ENCODE measurements at places on chromosomes 7 and 10. TPM values are rescaled to one million over a fixed set of nuclear protein-coding genes. Genes with fewer than 3 reads are reported as not detected.

Gene SMO
- 61.5 TPM for total RNA-seq

GRCh38 chr7:130929896-130930659 lies 196.1 kb upstream of the KLF14 start:
- no peak overlapping the region for H3K27ac ChIP-seq
- no peak for DNase-seq
- H3K4me1 ChIP-seq = 0 out of 2 replicates have a peak, but pooled peaks cover 4% of the 10 kb centered on the region
- no peaks in the 10 kb centered on the region for H3K27me3 ChIP-seq

GRCh38 chr7:94223375-94224084 lies 171.2 kb upstream of the COL1A2 start:
- peak overlapping the region; percentile 9 for H3K4me3 ChIP-seq
- H3K27ac ChIP-seq = 0 out of 2 replicates have a peak overlapping the region, but pooled peaks have one; percentile 15
- H3K4me1 ChIP-seq = peaks cover 17% of the 10 kb centered on the region
- no peaks in the 10 kb centered on the region for H3K36me3 ChIP-seq
- H3K27me3 ChIP-seq = no peaks in the 10 kb centered on the region

GRCh38 chr7:31494421-31494820 lies 19.5 kb upstream of the ITPRID1 start:
- H3K4me3 ChIP-seq = no peak overlapping the region
- no peaks in the 10 kb centered on the region for H3K27me3 ChIP-seq
- H3K36me3 ChIP-seq = no peaks in the 10 kb centered on the region

Measured in GM23338 (cell line).